Umbilical cord (tissue), 2 donors: ENCODE measurements at places on chromosomes 1 and 21.

- DNase-seq = no peak
Measured at GRCh38 chr1:175494950-175495349, 248.4 kb downstream of the TNR start.

DNA sequence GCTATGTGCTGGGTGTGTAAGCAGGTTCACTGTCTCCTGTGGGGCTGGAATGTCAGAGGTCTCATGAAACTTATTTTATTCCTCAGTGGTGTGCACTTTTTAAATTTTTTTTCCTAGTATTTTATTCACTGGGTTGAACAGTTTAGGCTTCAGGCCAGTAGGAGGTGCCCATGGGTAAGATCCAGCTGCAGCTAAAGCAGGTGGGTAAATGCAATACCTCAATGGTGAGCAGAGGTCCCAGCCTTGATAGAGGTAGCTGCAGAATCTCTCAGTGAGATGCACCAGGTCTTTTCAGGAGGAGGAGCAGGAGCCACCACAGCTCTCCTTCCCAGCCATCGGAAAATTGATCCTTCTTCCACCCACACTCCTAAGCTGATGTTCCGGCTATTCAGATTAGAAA lies 12.6 kb upstream of the OR6N2 start:
- no peak for DNase-seq

- DNase-seq = peak; percentile 1
Measured at GRCh38 chr1:79726911-79727310, 720.4 kb upstream of the ADGRL4 start.

DNA sequence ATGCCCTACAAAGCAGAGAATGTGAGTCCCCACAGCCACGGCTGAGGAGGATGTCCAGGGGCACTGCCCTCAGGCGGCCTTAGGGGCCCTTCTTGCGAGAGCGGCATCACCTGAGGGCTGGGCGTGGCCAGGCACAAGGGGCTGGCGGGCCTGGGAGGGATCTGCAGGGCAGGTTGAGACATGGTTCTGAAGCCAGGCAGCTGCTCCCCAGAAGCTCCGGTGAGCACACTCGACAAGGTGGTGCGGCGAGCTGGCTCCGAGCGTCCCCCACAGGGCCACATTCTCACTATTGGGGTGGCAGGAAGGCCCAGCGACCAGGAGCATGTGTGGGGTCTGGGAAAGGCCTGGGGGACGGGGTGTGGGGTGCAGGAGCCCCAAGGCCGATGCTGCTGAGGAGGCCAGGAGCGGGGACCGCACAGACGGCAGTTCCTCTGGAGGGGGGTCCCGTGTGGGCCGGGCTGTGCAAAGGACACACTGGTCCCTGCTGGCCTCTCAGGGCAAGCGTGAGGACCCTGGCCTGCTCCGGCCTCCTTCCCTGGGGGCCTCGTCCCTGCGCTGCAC lies 47.2 kb downstream of the MORN1 start:
- DNase-seq = peak; percentile 40

DNA sequence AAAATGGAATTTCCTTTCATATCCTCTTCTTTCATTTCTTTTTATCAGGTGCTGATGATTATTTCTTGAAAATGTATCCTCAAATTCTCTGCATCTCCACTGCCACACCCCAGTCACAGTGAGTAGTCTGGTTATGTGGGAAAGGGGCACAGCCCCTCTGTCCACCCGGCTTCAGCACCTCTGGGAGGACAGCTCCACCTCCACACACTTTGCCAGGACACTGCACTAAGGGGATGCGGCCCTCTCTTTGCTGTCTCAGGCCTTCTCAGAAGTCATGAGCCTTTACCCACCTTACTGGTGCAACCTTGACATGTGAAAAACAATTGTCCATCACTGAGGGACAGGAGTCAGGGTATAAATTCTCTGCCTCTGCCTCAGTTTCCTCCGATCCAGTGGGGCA lies 433.1 kb downstream of the PCP4 start:
- DNase-seq = no peak
